ENCODE measurements at places on chromosomes 7 and 10.

GRCh38 chr7:71243736-71244410, 111.9 kb downstream of the GALNT17 start:
- no peak for DNase-seq

- no peak for DNase-seq
Observed at GRCh38 chr10:16425449-16425848, 11.4 kb upstream of the PTER start.

DNA sequence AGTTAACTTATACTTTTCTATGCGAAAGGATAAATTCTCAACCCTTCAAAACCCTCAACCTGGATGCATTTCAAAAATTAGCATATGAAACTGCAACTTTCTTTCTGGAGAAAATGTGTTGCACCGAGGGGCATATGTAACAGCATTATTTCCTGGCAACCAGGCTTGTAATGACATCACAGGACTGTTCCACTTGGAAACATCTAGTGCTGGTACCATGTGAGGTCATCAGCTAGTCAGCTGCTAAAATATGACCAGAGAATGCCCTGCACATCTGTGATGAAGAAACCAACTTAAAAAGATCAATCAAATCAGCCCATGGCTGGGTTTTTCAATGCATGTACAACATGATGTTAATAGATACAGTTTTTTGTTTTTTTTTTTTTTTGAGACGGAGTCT, 40.0 kb downstream of the FGFR2 start:
- DNase-seq: no peak

GRCh38 chr7:21926448-21926847, 19.3 kb downstream of the CDCA7L start:
- DNase-seq: no peak

GRCh38 chr10:84196083-84196482, 1.7 kb downstream of the CDHR1 start:
- no peak for DNase-seq

DNA sequence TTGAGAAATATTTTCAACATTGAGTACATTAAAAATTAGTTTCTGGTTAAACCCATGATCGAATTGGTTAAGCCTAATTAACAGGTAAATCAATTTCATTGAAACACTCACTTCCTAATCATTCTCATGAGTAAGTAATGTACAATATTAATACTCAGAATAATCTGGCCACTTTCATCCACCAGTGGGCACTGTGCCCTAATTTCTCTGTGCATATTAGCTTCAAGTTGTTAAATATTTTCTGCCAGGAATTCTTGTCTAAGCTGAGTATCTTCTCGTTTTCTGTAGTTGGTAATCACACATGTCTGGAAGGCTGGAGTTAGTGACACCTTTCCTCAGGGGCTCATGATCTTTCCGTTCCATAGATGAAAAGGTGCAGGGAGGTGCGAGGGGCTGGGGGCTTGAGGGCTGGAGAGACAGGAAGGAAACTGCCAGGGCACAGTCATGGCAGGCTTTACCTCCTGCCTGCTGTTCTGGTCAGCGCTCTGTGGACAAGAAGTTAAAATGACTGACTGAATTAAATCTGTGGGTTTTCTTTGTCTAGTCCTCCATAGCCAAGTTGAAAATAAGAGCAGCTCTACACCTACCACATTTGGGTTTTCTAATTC, 71.9 kb downstream of the WIPF3 start:
- DNase-seq: no peak

DNA sequence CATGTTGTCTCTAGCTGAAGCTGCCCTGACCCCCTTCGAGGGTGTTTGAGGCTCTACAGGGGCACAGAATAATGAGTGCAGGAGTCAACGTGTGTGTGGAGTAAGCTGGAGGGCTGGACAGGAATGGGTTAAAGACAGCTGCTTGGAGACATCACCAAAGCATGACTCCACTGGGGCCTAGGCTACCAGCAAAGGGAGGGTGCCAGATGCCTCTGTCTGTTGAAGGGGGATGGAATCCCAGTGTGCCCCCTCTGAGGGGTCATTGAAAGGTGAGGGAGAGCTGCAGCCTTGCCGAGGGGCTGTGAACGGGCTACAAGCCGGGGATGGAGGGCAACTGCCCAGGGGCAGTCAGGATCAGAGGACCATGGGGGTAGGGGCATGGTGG, 51.7 kb upstream of the PODXL start:
- DNase-seq: no peak

GRCh38 chr10:44922796-44923545, 11.8 kb downstream of the TMEM72 start:
- no peak for DNase-seq

- DNase-seq: no peak
Observed at GRCh38 chr7:30755384-30756154, 3.6 kb downstream of the INMT start.

DNA sequence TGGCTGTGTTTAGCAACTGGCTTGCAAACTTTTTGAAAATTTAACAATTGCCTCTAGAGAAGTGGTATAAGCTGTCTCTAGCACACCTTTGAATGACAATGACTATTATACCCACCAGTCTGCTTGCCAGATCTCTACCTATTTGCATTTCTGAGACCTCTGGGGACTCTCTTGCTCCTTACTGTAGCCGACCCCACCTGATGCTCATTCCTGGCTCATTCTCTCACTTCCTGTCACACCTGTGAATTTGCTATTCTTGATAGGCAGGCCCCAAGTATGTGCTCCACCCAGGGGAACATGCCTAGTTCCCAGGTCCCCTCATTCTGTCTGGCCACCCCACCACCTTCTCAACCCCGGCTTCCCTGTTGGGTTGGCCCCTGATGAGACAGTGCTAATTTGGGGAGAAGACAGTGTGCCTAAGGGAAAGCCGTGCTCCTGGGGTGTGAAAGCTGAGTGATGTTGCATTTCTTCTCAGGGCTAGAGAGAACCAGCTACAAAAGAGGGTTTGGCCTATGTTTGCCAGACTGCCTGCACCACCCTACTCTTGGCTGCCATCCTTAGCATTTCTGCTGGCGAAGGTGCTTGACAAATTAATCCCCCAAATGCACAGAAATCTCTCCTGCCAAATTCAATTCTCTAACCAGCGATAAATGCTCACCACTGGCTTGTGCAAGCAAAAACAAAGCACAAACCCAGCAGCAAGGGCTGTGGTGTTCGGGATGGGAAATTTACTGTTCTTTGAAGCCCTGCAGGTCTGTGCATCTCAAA, 138.2 kb downstream of the RPS24 start:
- peak; percentile 16 for DNase-seq

DNA sequence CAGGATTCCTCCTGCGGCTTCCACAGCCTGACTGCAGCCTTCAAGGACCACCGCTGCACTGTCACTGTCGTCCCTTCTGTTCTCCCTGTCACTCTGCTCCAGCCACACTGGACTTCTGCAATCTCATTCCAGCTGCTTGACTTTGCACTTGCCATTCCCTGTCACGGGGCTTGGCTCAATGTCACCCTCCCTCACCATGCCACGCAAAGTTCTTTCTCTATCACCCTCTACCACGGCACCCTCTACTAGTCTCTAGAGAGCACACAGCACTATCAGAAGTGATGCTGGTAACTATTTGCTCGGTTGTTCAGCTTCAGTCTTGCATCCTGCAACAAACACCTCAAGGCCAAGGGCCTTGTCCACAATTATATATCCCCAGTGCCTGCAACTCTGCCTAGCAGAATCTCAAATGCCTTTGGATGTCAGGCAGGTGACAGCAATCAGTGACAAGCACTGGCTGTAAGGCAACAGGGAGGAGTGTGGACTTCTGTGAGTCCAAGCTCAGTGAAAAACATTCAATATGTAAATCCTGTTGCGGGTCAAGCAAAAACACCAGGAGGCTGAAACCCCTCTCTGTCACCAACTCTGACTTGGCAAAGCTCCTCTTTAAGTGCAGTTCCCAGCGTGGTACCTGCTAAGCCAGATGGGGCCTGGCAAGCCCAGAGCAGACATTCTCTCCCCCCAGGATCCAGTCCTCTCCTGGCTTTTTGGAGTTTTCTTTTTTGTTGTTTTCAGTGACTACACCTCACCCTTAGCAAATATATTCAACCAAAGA, 259.9 kb downstream of the FGFR2 start:
- DNase-seq: no peak

GRCh38 chr10:83012866-83013265, 1126.4 kb upstream of the GHITM start:
- peak; percentile 8 for DNase-seq

- DNase-seq: no peak
Observed at GRCh38 chr7:118029826-118030422, 154.0 kb upstream of the LSM8 start.

- DNase-seq: no peak
Observed at GRCh38 chr10:1532636-1533035, 204.7 kb downstream of the ADARB2 start.

- no peak for DNase-seq
Observed at GRCh38 chr10:123229927-123230630, 75.9 kb downstream of the BUB3 start.

GRCh38 chr10:3350617-3351258, 178.2 kb upstream of the PITRM1 start:
- DNase-seq: no peak

GRCh38 chr7:47844311-47844710, 104.0 kb downstream of the PKD1L1 start:
- DNase-seq: no peak

DNA sequence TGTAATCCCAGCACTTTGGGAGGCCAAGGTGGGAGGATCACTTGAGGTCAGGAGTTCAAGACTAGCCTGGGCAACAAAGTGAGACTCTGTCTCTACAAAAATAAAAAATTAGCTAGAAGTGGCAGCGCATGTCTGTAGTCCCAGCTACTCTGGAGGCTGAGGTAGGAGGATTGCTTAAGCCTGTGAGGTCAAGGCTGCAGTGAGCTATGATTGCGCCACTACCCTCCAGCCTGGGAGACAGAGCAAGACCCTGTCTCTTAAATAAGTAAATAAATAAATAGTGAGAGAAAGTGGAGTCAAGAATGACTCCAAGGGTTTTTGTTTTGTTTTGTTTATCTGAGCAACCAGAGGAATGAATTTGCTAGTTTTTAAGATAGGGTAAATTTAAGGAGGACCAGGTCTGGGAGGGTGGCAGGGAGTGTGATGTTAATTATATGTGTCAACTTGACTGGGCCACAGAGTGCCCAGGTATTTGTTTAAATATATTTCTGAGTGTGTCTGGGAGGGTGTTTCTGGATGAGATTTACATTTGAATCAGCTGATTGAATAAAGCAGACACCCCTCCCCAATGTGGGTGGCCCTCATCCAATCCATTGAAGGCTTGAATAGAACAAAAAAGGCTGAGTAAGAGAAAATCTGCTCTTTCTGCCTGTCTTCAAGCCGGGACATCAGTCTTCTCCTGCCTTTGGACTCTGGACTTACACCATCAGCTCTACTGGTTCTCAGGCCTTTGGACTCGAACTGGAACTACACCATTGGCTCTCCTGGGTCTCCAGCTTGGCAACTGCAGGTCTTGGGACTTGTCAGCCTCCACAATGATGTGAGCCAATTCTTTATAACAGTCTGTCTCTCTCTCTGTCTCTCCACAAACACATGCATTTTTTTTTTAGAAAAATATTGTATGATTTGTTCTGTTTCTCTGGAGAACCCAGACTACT, 23.5 kb downstream of the IMPDH1 start:
- no peak for DNase-seq

Data from NT2/D1 (cell line).